ENCODE measurements at places on chromosomes 5 and 9.

DNA sequence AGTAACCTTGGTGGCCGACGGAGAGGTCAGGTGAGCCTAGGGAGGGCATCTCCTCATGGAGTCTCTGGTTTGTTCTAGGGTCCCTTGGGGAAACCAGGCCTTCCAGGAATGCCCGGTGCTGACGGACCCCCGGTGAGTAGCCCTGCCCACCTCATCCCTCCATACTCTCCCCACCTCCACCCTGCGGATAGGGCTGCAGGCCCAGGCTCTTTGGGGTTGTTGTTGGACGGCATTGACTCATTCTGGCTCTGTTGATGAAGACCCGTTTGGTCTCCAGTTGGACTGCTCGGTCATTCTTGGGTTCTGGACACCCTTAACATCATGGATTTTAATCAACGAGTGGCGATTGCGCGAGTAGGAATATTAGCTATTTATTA, 112.3 kb upstream of the FCN2 start:
- DNase-seq = no peak

DNA sequence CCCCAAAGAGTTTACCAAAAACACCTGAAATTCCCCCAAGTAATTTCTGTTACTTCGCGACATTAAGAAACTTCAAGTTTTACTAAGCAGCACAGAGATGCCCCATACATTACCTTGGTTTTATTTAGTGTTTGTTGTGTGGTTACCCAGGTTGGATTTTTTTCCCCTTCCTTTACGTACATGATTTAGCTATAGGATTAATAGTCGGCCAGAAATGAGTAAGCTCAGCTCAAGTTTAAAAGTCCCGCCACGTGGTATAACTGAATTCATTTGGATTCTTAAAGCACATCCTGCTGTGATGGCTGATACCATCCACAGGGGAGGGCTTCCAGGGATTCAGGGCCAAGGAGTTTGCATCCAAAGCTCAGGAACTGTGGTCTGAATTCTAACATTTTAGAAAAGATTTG, 75.9 kb downstream of the DAP start:
- DNase-seq = no peak

DNA sequence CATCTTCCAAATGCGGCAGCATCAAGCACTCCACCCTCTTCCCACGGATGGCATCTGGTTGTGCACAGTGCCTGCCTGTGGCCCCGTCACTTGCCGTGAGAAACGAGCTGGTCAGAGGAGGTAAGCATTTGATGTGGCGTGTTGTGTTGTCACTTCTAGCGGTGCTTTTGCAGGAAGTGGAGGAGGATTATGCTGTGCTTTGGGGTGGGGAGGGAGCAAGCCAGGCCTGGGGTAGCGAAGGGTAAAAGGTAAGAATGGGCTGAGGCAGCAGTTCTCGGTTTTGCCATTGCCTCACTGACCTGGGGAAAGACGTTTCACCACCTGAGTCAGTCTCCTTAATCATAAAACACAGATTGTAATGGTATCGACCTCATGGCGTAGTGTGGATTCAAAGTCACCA, 2.3 kb upstream of the POMT1 start:
- DNase-seq = no peak

- no peak for DNase-seq
Measured at GRCh38 chr9:3028535-3028934, 184.6 kb upstream of the PUM3 start.

- no peak for DNase-seq
Measured at GRCh38 chr5:167897371-167897770, 394.1 kb upstream of the WWC1 start.

- DNase-seq = no peak
Measured at GRCh38 chr5:59786334-59786805, 107.2 kb downstream of the PDE4D start.

DNA sequence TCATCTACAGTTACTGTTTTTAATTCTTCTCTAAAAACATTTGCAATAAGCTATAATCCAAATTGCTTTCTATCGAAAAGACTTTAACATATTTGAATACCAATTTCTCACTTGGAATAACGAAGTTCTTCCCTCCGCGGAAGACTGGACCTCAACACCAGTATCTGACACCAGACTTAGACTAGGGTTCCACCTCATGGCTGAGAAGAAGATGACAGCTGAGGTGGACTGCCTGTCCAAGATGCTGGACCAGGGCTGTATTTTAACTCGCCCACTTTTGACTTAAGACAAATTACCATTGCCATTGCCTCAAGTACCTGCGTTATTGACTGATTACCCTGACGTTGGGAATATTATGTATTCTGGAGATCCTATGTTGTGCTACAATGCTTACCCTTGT, 34.1 kb downstream of the ZMAT2 start:
- no peak for DNase-seq

DNA sequence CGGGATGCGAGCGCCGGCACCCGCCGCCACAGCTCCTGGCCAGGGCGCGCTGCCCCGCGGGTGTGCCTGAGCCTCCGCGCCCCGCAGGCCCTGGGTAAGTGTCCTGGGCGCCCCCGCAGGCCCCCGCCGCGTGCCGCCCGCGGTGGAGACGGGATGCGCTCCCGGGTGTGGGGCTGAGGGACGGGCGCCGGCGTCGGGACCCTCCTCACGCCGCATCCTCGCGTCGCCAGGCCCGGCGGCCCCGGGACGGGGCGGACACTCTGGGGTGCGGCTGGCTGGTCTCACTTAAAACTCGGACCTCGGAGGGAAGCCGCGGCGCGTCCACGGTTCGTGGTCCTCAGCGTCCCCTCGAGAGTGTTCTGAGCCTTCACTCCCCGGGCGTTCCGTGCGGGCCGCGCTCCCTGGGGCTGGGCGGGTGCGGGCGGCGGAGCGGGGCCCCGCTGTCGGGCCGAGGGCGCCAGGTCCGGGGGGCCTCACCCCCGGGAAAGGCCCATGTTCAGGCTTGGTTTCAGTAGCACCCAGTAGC, 275 bp downstream of the AHRR start:
- no peak for DNase-seq

DNA sequence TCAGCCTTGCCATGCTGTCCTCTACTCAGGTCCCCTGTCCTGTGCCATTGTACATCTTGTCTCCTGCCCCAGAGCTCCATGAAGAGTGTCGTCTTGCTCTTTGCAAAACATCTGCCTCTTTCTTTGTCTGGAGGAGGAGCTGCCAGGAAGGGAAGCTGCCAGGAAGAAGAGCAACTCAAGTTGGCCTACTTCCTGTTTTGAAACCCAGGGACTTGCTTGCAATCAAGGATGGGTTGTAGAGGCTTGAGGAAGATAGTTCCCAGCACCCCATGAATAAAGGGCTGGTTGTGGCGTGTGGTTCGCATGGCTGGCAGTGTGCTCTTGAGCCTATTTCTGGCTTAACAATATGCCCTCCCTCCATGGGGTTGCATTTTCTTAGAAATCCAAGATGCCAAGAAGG, 53.0 kb upstream of the CPEB4 start:
- no peak for DNase-seq

All from RPMI8226 (cell line).